Urinary bladder (tissue), 4 donors: ENCODE measurements at places on chromosomes 3 and 15.

GRCh38 chr15:96270581-96271172 is 59.8 kb upstream of the NR2F2 start:
- no peak for DNase-seq

GRCh38 chr15:91942720-91943394 is 89.3 kb downstream of the SLCO3A1 start:
- peak; percentile 79 for DNase-seq

DNA sequence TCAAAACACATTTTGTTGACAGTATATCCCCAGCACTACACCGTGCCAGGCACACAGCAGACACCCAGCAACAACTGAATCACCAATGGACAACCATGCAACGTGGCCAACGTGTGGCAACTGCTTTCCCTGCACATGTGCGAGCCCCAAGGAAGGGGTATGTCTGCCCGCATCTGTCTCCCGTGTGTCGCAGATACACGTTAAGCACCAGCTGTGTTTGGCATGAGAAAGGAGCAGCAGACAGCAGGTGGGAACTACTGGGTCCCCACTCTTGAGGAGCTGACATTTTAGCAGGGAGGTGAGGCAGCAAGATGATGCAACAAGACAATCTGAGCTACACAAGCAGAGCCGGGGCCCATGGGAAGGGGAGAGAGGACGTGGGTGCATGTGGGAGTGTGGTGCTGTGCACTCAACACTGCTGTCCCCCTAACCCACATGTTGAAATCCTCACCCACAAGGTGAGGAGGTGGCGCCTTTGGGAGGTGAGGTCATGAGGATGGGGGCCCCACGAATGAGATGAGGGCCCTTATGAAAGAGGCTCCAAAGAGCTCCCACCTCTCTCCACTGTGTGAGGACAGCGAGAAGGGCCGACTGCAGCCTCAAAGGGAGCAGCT is 56.2 kb downstream of the ROPN1B start:
- no peak for DNase-seq

GRCh38 chr15:42611532-42611931 is 36.1 kb downstream of the STARD9 start:
- DNase-seq, result no peak

GRCh38 chr3:193981504-193981903 is 154.4 kb upstream of the HES1 start:
- no peak for DNase-seq

GRCh38 chr3:27658741-27659140 is 63.4 kb downstream of the EOMES start:
- no peak for DNase-seq

DNA sequence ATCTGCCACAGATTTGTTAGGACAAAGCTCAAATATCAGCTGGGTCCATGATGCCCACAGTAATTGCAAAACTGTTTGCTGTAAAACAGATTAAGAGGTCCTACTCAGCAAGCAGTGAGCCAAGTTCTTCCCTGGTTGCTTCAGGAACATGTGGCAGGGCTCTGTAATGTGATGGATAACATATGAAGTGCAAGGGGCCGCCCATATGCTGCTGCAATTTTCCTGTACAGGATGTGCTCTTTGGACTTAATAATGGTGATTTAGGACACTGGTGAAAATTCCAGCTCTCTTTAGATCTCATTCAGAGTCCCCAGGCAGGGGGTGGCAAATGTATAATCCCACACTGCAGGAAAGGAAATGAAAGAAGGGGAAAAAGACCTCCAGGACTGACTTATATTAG is 289.4 kb downstream of the LSAMP start:
- DNase-seq, result no peak

- DNase-seq, result no peak
Observed at GRCh38 chr3:171351676-171352075, 108.5 kb downstream of the TNIK start.

GRCh38 chr15:81284256-81285031 is 39.5 kb downstream of the STARD5 start:
- no peak for DNase-seq

DNA sequence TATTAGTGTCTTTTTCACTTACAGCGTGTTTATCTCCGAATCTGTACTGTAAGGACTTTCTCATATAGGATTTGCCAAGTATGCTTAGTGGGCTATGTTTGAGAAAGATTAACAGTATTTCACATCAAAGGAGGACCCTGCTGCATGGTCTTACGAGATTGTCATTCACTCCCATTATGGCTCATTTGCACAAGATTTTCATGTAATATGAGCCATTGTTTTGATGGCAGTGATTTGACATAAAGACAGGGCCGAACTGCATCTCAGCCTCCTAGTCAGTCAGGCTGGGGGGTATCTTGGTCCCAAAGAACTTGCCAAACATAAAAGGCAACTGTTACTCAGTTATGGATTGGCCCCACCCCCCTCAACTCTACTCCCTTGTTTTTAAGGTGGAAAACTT is 205.9 kb downstream of the ZIC1 start:
- no peak for DNase-seq

GRCh38 chr15:67762610-67763368 is 62.5 kb upstream of the SKOR1 start:
- no peak for DNase-seq

GRCh38 chr3:18443665-18444594 is 18.8 kb upstream of the SATB1 start:
- no peak for DNase-seq

DNA sequence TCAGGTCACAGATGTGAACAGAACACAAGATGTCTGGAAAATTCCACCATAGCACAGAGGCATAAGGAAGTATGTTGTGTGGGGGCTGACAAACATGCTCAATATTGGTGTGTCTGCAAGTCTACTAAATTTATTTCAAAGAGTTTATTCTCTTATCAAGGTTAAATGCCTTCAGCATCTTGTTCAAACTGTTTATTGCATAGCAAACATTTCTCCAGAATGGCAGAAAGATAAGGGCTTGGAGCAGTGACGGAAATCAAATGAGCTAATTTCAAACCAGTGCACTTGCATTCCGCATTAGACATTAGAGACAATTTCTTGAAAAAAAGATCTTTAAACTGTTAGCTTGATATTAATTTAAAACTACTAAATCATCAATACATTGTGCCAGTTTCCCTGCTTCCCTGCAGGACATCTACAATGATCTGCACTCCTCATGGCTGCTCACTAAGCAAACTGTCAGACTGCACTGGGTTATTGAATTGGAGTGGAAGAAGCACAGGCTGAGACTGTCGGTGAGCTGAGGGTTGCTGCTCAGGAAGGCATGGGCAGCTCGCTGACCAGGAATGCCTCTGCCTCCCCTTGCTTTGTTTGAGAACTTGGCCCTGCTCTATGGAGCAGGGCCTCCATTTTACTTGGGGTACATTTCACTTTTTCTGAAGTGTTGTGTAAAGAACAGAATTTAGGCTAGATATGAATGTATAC is 89.4 kb downstream of the KCNAB1 start:
- no peak for DNase-seq

DNA sequence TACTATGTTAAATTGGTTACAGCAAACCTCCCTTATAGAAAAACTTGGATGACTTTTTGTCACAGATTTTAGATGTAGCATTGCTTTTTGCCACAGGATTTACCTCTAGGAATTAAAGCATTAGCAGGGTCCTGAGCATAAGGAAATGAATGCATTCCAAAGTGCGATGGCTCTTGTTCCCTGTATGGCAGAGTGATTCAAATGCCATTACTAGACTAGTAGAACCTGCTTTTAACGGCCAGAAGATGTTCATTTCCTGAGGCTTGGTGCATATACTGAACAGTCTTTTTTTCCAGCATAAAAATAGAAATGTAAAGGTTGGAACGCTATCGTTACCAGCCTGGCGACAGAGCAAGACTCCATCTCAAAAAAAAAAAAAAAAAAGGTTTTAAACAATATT is 59.4 kb downstream of the WNT5A start:
- DNase-seq, result no peak
